Renal pelvis (tissue), 12 donors: ENCODE measurements at places on chromosomes 1 and 21. TPM values are rescaled to one million over a fixed set of nuclear protein-coding genes. Genes with fewer than 3 reads are reported as not detected.

KIF2C gene
- 30.8 TPM for polyA plus RNA-seq

GMEB1 gene
- polyA plus RNA-seq = 16.2 TPM

- no peak for DNase-seq
These were observed 845 bp upstream of the RGS5 start for GRCh38 chr1:163203561-163203960.

C1orf115 gene
- 29.9 TPM for polyA plus RNA-seq

DNA sequence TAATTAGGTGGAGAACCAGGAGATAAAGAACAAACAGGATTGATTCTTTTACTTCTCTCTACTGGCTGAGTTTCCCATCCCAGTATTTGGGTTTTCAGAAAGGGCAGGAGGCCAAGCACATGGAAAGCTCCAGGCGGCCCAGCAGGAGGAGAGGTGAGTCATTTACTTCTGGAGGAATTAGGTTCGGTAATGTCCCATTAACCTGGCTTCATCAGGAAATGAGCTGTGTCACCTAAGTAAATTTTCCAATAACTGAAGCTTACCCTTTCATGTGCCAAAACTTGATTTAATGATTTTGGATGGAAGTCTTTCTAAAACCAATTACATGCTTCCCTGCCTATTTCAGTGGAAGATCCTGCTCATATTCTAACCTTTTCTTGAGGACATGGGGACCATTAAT is 257.6 kb upstream of the USP24 start:
- no peak for DNase-seq

ADGRL4 gene
- polyA plus RNA-seq = 18.5 TPM

GRCh38 chr1:61925591-61926298 is 183.5 kb downstream of the PATJ start:
- no peak for DNase-seq

- no peak for DNase-seq
These were observed 61.3 kb downstream of the TRIM11 start for GRCh38 chr1:228345201-228345930.

DNA sequence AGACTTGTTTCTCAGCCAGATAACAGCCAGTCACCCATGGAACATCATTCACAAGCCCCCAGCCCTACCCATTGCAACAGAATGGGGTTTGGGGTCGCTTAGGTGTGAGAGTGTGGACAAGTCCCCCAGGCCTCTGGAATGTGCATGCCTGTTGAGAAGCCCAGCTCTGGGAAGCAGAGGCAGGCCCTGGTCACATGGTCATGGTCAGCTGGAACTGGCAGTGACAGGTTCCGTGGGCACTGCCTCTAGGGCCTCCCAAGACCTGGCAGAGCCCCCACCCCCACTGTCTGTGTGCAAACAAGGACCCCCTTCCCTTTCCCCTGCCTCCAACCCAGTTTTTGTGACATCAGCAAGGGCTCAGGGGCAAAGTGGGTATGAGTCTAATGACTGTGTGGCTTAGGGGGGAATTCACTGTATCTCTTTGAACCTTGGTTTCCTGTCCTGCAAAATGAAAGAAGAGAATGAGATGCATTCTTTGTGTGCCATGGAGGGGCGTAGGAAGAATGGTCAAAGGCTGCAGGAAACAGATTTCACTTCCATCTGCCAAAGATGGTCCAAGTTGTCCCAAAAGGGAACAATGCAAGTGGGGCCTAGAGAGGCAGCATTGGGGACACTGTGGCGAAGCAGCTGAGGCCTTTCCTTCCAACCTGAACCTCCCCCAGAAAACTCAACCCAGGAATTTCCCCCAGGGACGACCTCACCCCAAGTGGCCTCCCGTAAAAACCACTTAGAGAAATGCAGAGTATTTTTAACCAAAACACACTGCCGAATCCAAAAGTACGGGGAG is 34.7 kb upstream of the SELENON start:
- no peak for DNase-seq

CLK2 gene
- polyA plus RNA-seq = 79.4 TPM

DNA sequence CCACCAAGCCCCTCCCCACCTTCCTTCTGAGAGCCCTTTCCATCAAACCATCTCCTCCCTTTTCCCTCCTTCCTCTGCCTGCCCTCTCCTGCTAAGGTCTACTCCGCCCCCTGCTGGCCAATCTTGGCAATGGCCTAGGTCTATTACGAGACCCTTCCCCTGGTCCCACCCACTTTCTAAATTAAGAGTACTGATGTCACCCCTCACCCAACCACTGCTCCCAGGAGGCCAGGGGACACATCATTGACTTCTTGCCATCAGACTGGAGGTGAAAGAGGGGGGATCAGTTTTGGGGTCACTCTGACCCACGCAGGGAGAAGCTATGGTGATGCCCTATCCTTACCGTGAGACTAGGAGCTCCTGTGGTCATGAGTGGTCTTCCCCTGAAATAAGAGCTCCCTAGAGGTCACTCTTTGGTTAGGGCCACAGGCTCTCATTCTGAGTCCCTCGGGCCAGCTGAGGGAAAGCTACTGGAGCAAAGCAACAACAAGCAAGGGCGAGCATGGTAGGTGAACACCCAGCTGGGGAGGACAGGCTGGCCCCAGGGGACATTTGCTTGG is 34.6 kb upstream of the S100A7 start:
- peak; percentile 69 for DNase-seq

UTS2 gene
- 0.13 TPM for polyA plus RNA-seq

TMEM39B gene
- polyA plus RNA-seq = 22.5 TPM

DNA sequence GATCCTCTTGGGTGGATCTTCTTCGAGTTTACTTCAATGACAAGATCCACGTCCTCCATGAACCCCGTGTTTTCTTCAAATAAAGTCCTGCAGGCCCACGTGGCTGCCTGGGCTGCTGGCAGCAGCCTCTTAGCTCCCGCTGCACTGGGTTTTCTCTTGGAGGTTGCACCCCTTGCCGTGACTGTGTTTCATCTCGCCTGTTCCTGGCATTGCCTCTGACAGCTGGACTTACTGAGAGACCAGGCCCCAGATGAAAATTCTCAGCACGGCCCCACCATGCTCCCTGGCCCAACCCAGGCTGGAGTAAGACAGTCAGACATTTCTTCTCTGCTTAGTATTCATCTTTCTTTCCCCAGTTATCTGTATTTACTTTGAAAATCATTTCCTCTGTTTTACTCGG is 274.8 kb upstream of the RUNX1 start:
- DNase-seq = no peak

DNA sequence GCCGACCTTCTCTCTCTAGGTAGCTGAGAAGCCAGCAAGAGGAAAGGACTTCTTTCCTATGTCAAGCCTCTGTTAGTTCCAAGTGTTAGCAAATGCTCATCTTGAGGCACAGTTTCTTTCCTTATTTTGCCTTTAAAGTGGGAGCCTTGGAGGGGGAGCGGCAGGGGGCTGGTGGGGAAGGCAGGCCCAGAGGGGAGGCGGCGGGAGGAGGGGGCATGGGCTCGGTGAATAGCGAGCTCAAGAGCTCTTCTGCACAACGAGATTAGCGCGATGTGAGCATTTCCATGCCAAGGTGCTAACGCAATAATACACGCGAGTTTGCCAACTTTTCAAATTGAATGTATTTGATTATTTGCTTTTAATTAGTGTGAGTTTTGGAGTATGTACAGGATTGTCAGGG is 372.6 kb downstream of the RPS6KC1 start:
- DNase-seq = no peak

DNA sequence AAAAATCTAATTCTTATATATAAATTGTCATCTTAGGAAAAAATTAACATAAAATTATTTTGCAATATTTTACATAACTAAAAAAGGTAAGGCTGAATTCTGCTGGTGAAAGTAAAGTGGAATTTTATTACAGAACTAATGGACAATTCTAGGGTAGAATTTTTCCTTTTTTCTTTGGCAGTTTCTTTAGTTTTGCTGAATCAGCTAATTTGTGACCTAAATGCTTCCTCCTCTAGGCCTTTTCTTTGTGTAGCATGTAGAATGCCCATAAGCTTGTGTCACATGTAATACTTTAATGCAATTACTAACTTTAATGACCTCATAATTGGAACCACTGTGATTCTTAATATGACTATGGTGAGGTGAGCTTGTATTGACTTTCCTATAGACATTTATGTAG is 1378.4 kb upstream of the ADGRL4 start:
- DNase-seq = no peak

VSIG8 gene
- polyA plus RNA-seq = 0.49 TPM

GRCh38 chr21:36325373-36326010 is 5.5 kb downstream of the MORC3 start:
- no peak for DNase-seq

GRCh38 chr1:191905781-191906180 is 252.5 kb upstream of the RGS18 start:
- DNase-seq = peak; percentile 3

DNA sequence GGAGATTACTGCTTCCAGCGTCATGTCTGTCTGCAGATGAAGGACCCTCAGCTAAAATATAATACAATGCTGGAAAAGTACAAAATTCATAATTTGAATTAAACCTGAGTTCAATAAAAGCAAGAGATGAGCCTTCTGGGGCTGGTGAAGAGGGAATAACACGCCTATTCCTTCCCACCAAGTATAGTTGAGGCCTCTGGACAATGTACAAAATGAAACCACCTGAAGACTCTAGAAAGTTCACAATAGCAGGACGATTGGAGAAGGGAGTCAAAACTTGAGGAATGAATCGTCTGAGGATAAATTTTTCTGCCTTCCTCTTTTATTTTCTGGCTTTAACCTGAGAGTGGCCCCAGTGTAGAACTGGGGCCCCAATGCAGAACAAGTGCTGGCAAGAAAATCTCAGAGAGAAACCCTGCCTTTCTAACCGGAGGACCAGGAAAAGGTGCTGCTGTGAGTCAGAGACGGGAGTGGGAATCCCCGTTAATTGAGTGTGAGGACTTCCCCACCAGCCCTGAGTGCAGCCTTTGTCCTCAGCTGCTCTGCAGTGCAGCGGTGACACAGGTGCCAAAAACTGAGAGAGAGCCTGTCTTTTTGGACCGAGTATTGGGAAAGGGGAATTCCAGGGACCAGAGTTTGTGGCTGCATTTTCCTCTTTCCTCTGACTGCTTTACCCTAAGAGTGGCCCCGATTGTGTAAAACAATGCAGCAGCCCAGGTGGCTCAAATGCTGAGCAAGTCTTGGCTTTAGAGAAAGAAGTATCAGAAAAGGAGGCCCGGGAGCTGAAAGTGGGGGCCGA is 264.9 kb downstream of the DYRK1A start:
- no peak for DNase-seq

DNA sequence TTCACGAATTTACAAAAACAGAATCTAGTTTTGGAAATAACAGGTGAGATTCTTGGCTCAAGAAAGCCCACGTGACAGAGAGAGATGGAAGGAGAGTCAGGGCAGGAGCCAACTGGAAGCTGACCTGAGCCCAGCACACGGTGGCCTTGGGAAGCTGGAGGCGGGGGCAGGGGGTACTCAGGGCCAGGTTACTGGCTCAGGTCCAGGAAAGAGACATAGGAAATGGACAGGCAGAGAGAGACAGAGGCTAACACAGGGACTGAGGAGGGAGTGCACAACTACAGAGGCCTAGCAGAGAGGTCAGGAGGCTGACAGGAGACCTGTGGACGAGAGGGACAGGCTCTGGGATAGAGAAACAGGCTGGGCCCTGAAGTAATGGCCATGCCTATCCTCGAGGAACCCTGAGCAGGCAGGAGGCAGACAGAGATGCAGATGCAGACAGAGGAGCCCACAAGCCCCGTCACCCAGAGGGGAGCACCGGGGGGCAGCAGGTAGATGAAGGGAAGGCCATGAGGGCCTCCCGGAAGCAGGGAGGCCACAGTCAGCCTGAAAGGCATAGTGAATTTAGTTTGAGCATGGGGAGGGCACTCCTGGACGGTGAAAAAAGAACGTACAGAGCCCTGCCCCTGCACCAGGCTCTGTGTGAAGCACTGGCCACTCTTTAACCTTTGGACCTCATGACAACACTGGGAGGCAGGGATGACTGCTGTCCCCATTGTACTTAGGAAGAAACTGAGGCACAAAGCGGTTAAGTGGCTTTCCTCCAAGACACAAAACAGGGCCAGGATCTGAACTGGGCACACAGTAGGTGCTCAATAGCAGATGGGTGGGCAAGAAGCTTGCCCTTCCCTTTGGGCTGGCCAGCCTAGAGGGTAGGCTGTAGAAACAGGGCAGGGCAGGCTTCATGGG is 230.1 kb downstream of the TRABD2B start:
- DNase-seq = no peak

DNA sequence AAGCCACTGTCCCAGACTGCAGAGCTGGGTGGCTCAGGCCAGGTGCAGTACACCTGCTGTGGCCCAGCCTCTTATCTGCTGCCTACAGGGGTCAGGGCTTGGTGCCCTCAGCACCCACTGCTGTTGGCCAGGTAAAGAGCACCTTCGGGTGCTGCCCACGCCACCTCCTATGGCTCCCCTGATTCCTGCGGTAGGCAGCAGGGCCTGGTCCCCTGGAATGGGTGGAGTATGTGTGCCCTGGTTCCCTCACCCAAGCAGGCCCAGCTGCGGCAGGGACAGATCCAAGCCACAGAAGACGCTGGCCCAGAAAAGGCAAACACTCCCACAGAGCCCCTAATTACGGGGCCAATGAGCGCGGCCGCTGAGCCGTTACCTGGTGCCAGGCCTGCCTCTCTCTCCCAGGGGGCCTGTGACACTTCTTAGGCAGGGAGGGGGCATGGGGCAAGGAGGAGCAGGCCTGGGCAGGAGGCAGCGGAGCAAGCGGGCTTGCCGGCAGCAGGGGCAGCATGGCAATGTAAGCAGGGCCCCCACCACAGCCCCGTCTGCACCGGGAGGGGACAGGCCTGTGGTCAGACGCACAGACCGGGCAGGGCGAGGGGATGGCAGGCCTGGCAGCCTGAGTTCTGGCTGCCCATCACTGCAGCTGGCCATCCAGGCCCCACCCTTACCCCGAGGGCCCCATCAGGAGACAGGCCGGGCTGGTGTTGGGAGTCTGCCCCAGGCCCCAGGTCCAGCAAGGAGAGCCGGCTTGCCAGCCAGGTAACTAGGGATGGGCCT is 19.0 kb downstream of the ESPN start:
- DNase-seq = no peak

DNA sequence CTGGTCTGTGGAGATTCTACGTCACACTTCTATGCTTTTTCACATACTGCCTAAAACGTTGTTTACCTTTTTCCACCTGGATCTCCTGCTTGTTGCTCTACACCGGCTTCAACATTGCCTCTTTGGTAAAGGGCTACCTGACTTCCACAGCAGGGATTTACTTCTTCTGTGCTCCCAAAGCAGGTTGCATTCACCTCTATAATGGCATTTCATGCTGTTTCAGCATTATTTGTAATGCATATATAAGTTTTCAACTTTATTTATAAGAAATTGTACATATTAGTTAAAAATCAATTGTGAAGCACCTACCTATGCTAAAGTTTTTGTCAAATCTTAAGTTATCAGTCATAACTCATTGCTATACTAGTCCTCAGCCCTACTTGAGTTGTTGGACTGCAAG is 55.4 kb downstream of the DDAH1 start:
- DNase-seq = no peak
